RPMI7951 (cell line): ENCODE measurements at places on chromosomes 13 and 19.

GRCh38 chr19:1276628-1277022 is 1.3 kb downstream of the FAM174C start:
- DNase-seq: no peak

GRCh38 chr19:22620401-22620800 is 13.7 kb upstream of the ZNF492 start:
- DNase-seq: no peak

DNA sequence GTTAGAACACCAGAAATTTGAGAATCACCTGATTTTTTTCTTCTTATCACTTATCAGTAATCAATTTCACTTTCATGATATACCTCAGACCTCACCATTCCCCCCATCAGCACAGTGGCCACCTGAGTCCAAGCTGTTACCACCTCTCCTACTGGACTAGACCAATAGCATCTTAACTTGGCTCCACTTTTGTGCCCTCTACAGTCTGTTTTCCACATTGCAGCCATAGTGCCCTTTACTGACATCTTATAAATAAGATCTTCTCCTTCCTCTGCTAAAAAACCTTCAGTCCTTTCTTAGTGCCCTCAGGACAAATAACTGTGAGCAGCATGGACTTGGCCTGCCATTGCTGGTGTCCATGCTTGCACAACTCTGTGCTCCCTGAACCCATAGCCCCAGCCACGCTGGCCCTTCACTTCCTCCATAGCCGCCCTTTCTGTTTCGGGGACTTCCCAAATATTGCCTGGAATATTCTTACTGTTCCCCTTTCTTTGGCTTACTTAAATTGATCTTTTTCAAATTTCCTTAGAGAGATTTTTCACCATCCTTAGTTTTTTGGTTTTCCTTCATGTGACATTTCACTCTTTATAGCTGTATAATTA is 380.8 kb downstream of the LMO7 start:
- DNase-seq: peak; percentile 20

DNA sequence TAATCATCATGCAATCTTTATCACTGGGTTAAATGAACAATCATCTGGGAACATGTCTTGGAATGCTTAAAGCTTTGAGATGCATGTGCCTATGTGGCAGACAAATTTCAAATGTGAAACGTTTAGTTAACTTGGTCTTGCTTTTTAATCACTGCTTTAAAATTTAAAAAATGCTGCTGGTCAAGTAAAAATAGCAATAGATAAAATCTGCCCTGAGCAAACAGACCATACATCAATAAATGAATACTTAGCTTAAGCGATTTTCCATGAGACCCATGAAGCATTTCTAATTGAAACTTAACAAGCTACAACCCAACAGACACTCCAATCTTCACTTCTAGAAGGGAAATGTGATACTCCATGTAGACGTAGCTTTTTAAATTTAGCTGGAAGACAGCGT is 1.9 kb upstream of the KL start:
- no peak for DNase-seq

- no peak for DNase-seq
Observed at GRCh38 chr19:38626401-38626800, 7.4 kb downstream of the EIF3K start.

DNA sequence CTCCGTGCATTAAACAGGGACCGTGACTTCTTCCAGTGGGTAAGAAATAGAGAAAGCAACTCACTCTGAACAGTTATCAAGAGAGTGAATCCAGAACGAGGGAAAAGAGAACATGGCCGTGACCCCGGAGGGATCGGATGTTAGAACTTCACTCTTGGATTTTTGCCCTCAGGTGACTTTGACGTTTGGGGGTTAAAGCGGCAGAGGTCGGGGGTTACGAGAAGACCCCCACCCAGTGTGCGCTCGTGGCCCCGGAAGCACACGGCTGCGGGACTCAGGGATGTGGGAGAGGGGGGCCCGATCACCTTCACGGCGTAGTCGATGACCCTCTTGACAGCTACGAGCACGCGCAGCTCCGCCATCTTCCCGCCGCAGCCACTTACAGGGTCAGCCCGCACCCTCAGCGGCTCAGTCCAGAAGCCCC is at the start of gene ETFB:
Gene ETFB (minus strand): TSS at position 424 of the 424 bp plus-strand sequence. CDS start 62 bp downstream, at position 362.
- DNase-seq: no peak

GRCh38 chr19:17553256-17553655 is 2.2 kb upstream of the COLGALT1 start:
- peak; percentile 95 for DNase-seq

DNA sequence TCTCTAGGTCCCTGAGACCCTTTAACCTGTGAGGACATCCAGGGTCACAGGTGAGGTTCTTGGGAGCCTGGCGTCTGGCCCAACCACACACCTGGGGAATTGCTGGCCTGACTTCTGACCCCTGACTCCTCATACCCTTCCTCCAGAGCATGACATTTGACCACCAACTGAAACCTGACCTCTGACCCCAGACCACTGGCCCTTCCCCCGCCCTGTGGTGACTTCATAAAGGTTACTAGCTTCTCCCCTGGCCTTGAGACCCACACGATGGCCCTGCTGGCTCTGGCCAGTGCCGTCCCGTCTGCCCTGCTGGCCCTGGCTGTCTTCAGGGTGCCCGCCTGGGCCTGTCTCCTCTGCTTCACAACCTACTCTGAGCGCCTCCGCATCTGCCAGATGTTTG is at the start of gene SPACA6:
Gene SPACA6 (plus strand): TSS at position 71 of the 400 bp plus-strand sequence. CDS start 197 bp downstream, at position 268.
- DNase-seq: no peak

GRCh38 chr13:44352202-44352601 is 21.4 kb upstream of the SERP2 start:
- DNase-seq: no peak

DNA sequence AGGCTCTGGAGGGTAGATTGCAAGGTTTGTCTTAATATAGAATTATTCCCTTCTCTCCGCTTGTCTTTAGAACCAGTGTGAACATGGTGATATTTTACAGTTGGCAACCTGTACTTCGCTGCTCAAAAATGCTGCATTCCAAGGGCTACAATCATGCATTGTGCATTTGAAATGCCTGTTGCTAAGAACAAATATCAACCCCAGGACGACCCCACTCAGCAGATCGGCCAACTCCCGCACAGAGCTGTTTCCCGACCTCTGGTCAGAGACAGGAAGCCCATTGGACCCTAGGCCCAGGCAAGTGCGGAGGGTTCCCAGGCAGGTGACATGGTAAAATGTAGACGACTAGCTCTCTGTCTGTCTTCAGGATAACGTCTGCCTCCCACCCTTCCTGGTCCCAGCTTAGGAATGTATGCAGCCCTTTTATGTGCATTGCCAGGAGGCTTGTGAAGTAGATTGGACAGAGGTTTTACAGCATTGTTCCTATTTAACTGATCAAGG is 263.5 kb downstream of the FOXO1 start:
- peak; percentile 59 for DNase-seq

GRCh38 chr13:27151798-27152599 is 19.6 kb downstream of the USP12 start:
- DNase-seq: peak; percentile 8

DNA sequence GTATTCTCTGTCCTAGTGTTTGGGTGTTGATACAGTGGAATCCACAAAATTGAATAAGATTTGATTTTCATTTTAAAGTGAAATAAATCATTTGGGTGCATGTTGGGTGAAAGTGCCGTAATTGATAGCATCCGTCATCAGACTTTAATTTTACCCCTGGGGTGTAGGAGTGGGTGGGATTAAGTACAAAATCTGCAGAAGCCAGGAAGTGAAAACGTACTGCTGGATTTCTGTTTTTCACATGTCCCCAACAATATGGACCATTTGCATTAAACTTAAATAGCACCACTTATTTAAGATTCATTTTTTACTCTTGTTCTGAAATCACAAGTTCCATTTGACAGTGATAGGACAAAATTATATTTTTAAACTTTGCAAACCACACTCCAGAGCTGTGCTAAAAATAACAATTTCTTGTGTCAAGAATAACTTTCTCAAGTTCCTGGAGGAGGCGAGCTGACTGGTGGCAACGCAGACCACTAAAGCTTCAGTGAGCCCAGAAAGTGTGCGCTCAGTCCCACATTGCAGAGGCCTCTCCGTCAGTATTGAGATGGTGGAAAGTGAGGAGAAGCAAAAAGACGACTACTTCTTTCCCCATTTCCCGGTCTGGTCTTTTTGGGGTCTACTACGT is 71.3 kb downstream of the ARHGEF7 start:
- no peak for DNase-seq

DNA sequence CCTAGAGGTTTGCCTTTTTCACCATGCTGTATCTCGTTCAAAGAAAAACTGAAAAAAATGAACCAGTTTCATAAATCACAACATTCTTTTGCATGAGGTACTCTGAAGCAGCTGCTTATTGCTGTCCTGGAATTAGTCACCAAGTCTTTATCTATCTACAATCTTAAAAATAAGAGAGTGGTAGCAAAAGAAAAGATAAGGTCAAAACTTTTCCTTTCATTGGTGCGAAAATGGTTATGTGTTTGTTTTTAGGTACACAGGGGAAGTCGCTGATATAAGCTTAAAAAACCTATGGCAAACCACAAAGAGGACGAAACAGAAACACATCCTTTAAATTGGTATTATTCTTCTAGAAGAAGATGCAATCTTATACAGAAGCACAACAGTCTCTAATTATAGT is 20.7 kb downstream of the OBI1 start:
- DNase-seq: no peak

- DNase-seq: no peak
Observed at GRCh38 chr19:16945762-16946465, 57.1 kb downstream of the F2RL3 start.

GRCh38 chr19:44577566-44577874 is 35.8 kb upstream of the IGSF23 start:
- no peak for DNase-seq

GRCh38 chr13:43908156-43909126 is 28.7 kb downstream of the LACC1 start:
- peak; percentile 64 for DNase-seq

DNA sequence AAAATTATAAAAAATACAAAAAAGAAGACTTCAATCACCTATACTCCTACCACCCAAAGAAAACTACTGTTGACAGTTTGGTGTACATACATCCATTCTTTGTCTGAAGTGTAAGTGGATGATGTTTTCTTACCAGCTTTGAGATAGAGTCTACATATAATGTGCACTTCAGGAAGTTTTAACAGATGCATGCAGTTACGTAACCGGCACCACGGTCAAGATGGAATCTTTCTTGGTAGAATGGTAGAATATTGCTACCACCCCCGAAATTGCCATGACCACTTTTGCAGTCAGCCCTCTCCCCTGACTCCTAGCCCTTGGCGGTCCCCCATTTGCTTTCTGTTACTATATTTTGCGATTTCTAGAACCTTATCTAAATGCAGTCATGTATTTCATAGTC is 1.4 kb downstream of the CUL4A start:
- DNase-seq: no peak

DNA sequence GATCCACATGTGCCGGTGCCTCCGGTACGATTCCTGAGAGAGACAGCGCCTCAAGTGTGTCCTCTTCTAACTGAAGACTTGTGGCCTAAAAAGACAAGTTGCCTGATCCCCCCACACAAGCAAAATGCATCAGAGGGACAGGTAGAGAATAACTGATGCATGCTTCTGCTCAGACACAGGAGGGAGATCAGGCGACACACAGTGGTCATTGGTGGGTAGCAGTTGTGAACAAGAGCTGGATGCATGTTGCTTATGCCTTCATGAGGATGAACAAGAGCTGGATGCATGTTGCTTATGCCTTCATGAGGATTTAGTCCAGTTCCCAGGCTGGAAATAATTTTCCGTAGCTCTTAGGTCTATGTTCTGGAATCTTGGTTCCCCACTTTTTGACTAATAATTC is 505.6 kb downstream of the MYO16 start:
- DNase-seq: no peak

- DNase-seq: no peak
Observed at GRCh38 chr13:53694814-53695532, 666.4 kb downstream of the OLFM4 start.

DNA sequence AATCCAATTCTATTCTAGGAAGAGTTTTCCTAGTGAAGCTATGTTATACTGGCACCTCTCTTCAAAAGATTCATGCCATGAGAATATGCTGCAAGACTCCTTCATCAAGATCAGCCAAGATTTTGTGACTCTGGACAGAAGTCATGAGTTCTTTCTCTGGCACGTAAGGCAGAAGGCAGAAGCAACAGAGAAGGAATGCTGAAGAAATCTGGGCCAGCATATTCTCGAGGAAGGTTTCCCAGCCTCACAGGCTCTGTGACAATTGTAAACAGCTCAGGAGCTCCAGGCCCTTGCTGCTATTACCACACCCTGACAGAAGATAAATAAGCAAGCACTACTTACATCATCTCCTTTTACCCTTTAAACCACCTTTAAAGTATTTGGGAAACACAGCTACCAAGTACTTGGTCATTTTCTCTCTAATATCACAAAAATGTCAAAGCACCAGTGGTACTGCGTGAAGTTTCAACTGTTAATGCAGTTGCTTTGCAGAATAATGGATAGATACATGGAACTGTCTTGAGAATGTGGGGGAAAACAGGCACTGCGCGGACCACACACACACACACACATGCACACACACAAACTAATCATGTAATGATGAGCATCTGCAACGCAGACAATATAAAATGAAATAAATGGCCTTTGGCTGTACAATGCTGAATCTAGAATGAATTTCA is 55.4 kb downstream of the INTS6 start:
- DNase-seq: no peak
